Activated CD4-positive, alpha-beta T cell treated with anti-CD3 and anti-CD28 coated beads, Interleukin-2, amount 50 U/mL, for 4 hours (primary cell): ENCODE measurements at places on chromosomes 12 and 14.

GRCh38 chr12:95721320-95721719 is 69.2 kb downstream of the NTN4 start:
- DNase-seq, result no peak

- DNase-seq, result no peak
These were observed 120.5 kb downstream of the PHETA1 start for GRCh38 chr12:111248236-111249017.

- DNase-seq, result no peak
These were observed 63.4 kb downstream of the GALNT4 start for GRCh38 chr12:89461190-89461589.

- no peak for DNase-seq
These were observed 40.6 kb upstream of the RPH3A start for GRCh38 chr12:112750971-112751370.

GRCh38 chr14:94599656-94600004 is 12.6 kb upstream of the SERPINA3 start:
- no peak for DNase-seq

DNA sequence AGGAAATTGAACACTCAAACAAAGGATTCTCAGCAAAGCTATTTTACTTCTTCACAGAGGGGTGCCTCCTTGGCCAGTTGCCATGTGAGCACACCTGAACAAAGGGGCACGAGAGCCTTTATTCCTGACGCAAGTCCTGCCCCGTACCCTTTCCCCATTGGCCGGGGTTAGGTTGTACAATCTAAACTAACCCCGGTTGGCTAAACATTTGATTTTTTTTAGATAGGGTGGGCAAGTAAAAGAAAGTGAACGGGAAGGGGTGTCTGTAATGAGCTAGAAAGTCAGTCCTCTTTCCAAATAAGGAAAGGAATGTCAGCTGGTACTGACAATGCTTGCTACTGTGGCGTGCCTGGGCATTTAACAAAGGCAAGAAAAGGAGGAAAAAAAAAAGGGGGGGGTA is 135.5 kb upstream of the CDKN3 start:
- DNase-seq, result no peak

DNA sequence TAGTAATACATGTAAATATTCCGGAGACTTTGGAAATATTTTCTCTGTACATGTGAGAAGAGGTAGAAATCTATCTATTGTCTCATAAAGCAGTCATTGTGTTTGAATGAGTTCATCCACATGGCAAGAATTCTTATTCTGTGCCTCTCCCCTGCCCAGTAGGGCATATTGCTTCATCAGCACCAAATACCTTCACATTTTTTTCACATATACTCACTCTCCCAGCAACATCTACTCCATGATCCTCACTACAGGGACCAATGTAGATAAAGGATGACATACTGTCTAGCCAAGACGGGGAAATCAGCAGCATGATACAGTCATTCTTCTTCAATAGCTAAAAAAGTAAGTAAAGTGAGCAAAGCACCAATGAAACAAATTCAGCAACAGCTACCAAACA is 1.3 kb upstream of the TAS2R14 start:
- no peak for DNase-seq

DNA sequence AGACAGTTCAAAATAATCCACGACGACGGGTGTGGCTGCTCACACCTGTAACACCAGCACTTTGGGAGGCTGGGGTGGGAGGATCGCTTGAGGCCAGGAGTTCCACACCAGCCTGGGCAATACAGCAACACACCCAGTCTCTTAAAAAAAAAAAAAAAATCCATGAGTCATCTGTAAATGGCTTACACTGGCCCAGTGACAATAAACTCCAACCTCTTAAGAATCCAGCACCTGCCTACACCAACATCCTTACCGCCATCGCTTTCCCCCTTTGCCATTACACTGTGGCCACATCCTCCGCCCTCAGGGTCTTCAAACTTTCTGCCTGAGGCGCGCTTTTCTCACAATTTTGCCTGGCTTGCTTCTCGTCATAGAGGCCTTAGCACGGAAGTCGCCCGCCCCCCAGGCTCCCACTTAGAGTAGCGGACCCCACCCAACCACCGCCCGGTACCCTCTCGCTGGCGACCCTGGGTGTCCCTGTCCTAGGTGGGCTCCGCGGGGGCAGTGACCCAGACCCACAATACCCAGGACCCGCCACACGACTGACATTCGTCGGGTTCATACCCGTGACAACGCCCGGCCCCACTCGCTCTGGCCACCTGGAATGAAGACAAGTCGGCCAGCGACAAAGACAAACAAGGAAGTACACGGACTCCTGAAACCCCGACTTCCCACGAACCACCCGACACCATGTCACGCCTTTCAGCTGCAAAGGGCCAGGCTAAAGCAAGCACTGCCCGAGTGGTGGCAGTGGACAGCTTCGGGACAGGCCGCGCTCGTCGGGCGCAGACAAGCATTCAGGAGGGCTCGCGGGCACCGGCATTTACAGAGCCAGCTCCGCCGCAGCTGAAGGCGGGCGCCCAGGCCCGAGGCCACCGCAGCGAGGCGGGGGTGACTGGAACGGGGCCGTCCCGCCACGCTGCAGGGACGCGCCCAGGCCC is 636 bp downstream of the GOLGA3 start:
- no peak for DNase-seq

GRCh38 chr12:82357845-82358199 is 365 bp downstream of the CCDC59 start:
- DNase-seq, result no peak

GRCh38 chr12:109740694-109741245 is 27.1 kb downstream of the FAM222A start:
- no peak for DNase-seq

- DNase-seq, result no peak
These were observed 131.9 kb downstream of the CEP83 start for GRCh38 chr12:94327809-94328208.

DNA sequence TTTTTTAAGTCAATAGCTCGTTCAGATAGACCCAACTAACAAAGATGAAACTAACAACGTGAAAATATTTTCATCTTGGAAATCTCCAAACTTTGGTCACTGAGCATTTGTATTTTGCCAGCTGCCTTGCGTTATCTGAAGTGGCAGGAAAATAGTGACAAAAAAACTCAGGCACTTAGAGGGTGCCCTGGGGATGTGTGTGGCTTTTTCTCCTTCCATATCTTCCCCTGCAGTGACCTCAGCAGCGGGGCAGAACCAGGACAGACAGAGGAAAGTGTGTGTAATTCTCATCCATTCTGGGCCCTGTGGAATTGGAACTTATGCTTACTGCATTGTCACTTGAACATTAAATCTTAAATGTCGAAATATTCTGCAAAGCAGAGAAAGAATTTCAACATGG is 152.0 kb downstream of the BCAT1 start:
- DNase-seq, result no peak

DNA sequence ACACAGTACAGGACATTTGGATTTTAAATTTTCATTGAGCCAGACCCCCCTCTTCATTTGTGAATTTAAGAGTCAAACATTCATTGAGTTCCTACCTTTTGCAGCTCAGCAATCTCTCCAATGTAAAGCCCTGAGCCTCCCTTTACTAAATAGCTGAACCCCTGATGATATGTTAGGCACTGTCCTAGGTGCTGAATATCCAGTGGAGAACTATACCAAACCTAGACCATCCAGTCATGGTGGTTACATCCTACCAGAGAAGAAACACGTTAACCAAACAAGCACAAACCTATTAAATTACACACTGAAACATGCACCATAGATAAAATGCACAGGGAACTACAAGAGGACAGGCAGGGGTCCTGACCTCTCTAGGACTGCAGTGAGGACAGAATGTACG is 1585.3 kb upstream of the TMEM132C start:
- no peak for DNase-seq

DNA sequence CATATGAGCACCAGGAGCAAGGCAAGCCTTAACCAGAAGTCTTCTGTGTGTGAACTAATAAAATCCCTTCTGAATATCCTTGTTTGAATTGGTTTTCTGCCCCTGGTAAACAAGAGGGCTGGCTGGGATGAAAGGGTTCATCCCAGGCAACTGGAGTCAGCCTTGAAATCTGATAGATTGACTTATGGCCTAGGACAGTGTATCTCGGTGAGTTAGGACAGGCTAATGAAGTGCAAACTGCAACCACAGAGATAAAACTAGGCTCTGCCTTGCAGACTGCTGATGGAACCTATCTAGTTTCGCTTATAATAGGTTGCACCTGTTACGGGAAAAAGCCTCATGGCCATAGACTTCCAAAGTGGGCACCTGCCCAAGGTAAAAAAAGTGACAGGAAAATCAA is 451.9 kb upstream of the NOVA1 start:
- DNase-seq, result no peak

DNA sequence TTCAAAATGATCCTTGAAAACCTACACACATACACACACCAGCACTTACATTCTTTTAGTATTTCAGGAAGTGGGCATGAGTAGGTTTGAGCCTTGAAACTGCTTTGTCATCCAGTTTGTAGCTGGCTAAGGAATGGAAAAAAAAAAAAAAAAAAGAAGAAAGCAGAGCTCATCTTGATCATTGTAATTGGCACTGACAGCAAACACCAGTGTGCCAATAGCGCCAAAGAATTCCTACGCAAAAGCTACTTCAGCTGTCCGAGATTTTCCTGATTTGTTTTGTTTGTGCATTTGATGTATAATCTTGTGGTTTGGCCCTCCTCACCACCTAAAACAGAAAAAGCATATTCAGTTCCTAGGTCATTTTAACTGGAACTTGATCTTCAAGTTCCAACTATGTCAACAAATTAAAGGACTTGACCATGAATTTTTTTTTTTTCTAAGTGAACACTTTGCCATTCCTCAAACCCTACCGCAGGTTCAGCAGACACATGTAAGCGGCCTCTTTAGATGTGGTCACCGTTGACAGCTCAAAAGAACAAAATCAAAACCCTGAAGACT is 57.3 kb downstream of the FLRT2 start:
- no peak for DNase-seq

DNA sequence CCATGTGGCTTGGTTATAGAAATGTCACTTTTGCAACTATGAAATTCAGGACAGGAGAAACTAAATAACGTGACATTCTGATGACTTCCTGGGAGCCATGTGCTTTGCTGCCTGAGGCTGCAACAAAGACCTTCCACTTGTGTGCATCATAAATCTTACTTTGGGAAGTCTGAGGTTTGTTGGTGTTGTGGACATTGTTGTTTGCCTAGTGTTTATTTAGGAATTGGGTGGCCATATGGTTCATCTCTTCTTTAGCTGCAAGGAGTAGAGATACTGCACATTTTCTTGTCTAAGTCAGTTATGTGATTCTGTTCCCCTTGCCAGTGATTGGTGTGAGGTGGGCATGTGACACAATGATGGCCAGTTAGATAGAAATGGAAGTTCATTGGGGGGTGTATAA is 167.3 kb upstream of the SSTR1 start:
- no peak for DNase-seq

- no peak for DNase-seq
These were observed 317.6 kb downstream of the SOX5 start for GRCh38 chr12:23631786-23632377.

DNA sequence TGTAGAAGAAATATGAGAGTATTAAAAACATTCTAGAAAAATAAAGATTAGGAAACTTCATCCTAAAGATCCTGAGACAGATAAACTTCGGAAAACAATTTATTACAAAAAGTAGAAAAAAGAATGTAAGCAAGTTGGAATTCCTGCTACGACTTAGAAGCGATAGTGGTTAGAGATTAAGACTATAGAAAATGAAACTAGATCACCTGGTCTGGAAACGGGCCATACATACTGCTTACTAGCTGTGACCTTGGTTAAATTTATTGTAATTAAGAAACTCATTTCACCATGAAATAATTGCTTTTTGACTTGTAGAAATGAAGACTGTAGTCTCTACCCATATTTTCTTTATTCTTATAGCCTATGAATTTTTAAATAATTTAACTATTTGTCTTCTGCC is 614.1 kb downstream of the SLC16A7 start:
- DNase-seq, result no peak

DNA sequence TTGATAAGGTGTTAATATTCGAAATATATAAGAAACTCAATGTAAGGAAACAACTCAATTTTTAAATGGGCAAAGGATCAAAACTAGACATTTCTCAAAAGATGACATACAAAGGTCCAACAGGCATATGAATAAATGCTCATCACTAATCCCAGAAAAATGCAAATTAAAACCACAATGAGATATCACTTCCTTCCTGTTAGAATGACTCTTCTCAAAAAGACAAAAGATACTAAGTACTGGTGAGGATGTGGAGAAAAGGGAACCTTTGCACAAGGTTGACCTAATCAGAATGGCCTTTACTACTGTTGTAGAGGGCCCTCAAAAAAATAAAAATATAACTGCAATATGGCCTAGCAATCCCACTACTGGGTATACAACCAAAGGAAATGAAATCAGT is 383.4 kb downstream of the KCNH5 start:
- no peak for DNase-seq

DNA sequence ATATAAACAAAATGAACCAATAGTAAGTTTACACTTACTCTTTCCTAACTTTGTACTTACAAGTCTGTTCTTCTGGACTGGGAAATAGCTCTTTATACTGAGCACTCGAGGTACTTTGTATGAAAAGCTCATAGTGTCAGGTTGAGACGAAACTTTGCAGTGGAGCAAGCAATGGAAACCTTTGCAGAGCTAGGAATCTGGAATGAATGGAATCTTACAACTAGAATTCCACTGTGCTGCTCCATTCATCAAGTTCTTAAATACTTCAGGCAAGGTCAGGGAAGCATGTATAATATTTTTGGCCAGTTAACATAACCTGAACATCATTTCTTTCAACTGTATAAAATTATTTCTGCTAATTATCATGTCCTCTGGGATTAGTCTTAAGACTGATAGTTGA is 1327.5 kb upstream of the FLRT2 start:
- no peak for DNase-seq

- DNase-seq, result no peak
These were observed 41.1 kb upstream of the TSPAN9 start for GRCh38 chr12:3035815-3036702.

- DNase-seq, result no peak
These were observed 73.9 kb downstream of the ITPK1 start for GRCh38 chr14:93041830-93042229.

DNA sequence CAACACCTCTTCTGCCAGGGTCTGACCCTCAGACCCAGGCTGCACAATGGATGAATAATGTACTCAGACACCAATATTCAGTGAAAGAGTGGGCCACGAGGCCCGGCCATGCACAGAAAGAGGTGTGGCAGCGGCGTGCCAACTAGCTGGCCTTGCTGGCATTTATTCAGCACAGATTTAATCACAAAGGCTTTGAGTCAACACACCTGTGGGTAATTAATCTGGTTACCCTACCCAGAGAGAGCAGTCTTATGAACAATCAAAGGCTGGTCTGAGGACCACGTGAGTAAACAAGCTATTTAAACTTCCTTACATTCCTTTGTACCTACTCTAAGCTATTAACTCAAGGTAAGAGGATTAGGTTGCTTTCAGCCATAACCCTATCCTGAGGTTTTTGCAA is 324.8 kb downstream of the C12orf50 start:
- no peak for DNase-seq

DNA sequence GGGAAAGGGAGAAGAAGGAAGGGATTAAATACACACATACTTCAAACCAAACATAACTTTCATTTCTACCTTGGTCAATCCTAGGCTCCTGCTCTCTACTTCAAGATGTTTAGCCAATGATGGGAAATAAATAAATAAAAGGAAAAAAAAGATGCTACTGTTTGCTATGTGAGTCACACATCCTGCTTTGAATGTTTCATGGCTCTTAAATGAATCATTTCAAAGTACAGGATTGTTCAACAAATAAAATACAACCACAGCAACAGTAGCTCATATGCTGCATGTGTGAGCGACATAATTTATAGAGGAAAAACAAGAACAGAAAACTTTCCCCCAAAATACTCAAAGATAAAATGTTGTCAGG is 54.3 kb upstream of the NPFF start:
- DNase-seq, result no peak
